ENCODE measurements at places on chromosomes 2 and 18.

- no peak for DNase-seq
These were observed 259.6 kb downstream of the HDAC4 start for GRCh38 chr2:239141021-239141760.

DNA sequence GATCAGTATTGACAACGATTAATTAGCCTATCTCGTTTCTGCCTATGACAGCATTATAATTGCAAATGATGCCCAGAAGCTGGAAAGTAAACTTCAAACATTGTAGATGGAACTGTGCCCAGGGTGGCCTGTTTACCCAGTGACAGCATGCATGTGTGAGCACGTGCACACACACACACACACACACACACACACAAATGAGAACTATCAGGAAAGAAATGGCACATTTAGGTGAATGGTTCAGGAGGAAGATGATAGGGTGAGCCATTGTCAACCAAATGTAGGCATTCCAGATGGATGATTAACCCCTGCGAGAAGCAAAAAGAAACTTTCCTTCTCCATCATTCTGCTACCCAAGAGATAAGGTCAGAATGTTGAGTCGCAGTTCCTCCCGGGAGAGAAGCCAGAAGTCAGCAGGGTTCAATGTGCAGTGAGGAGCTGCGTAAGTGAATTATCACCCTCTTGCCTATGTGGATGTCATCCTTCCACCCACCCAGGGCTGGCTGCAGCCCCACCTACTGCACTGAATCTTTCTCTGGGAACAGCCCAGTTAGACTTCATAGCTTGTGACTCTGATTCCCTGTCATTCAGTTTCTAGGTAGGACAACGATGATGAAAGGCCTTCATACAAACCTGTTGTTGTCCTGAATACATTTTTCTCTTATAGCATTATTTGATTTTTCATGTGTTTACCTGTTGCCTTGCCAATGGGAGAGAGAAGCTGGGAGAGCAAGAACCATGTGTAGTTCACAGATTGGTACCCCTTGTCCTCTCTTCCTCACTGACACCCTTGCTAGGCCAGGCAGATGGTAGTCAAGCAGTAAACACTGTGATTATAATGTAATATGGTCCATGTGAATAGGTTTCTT, 3.5 kb upstream of the APOB start:
- DNase-seq, result no peak

DNA sequence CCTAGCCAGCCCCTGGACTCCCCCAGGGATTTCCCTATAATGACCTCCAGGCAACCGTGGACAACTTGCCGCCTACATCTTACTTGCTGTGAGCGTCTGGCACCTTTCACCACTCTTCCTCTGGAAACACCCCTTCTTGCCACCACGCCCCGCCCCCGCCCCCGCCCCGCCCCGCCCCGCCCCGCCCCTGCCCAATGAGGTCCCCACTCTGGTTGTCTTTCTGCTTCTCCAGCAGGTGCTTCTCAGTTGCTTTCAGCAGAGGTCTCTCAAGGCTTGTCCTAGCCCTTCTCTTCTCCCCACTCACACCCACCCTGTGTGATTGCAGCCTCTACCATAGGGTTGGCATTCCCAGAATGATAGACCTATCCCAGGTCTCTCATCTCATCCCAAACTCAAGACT, 214.5 kb downstream of the EN1 start:
- DNase-seq, result no peak

- DNase-seq, result no peak
These were observed 16.9 kb upstream of the FN1 start for GRCh38 chr2:215452725-215453124.

DNA sequence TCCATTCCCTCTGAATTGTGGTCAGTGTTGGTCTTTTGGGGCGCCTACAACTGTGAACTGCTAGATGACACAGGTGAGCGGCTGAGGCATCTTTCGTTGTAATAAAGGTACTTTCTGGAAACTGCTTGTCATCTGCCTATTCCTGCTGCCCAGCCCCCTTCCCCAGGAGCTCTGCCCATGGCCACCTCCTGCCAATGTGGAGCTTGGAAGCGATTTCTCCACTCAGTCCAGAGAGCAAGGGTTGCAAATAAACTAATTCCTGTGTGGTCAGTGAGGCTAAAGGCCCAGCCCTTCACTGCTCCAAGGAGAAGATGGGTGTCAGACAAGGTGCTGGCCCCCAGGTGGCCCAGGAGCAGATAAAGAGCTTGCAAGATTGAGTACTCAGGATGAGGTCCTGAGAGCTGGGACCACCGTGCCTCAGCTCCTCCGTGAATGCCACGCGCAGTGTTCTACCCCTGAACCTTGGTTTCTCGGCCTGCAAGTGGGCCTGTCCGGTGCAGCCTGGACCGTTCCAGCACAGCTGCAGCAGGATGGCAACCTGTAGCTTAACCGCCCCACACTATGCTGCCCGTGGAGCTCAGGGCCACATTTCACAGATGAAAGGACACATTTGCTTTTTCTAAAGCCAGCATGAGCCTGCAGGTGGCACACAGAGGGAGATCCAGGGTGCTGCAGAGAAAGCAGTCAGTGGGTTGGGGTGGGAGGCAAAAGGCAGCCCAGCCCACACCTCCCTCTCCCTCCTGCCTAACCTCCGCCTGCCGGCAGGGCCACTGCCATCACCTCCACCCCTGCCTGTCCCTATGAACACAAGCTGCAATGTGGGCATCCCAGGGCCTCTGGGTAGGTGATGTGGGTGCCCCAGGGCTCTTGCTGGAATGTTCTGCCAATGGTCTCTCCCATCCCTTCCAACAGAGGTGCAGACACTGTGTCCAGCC, 78.7 kb upstream of the OTOF start:
- DNase-seq, result no peak

- no peak for DNase-seq
These were observed 83.0 kb downstream of the MARCO start for GRCh38 chr2:119025013-119025412.

DNA sequence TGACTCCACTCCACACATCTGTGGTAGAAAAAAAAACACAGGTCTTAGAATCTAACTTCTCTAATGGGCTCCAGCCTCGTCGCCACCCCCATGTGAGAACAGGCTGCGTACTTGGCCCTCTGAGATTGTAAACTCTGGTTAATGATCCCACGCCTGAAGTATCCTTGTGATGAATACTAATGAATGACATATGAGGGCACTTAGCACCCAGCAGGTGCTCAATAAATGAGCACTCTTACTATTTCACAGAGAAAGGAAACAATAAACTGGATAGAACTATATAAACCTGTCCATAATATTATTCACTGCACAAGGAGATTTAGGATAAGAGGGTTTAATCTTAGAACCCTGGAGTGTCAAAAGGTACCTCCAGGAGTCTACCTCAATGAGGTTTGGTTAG, 310.1 kb upstream of the HNRNPA3 start:
- DNase-seq, result no peak
